ENCODE measurements at places on chromosomes 12 and 14.

- DNase-seq: no peak
Observed at GRCh38 chr14:72610831-72611200, 283.1 kb downstream of the DPF3 start.

DNA sequence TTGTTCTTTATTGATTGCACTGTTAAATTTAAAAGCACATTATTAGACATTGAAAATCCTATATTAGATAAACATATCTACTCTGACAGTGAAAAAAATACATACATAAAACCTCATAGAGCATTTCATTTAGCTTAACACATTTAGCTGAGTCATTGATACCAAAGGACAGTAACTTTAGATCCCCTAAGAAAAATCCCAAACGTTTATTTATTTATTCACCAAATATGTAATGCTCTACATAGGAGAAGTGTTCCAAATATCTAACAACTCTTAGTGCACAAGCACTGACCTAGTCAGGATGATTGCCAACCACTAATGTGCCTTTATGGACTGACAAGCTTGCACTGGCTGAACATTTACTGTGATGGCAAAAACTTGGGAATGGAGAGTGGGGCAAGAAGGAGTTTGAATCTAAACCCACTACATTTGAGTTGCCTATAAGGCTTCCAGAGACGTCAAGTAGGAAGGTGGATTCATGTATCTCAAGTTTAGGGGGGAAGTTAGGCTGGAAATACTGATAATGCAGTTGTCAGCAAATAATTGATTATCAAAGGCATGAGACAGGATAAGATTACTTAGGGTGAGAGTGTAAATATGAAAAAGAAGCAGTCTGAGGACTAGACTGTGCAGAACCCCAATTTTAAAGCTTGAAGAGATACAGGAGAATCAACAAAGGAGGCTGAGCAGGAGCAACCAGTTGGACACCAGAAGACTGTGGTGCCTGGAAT, 156.4 kb downstream of the PLCZ1 start:
- DNase-seq: no peak

DNA sequence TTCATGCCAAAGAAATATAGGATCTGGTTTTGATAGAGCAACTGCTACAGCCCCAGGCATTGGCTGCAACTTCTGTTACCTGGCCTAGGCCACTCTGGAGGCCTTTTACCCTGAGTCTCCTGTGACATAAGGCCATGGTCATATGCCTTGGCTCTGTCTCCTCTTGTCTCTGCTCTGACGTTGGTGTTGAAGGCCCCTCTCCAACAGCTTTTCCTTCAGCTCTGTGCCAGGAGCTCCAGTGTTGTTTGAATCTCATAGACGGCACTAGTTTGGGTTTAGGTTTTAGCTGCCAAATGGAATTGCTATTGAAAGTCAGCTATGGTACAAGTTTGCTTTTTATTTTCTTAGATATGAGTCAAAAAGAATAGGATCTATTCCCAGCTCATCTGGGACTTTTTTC, 41.1 kb downstream of the TTLL5 start:
- DNase-seq: no peak

- DNase-seq: no peak
Observed at GRCh38 chr14:74935360-74935680, 12.3 kb upstream of the RPS6KL1 start.

All from stimulated activated CD4-positive, alpha-beta T cell treated with anti-CD3 and anti-CD28 coated beads, TNF-alpha, amount 100 ng/mL, for 24 hours (primary cell).